ENCODE measurements at places on chromosomes 4 and X.

- no peak for DNase-seq
These were observed 67.6 kb downstream of the COX18 start for GRCh38 chr4:73001885-73002284.

GRCh38 chr4:157898836-157899605 is 273.8 kb downstream of the GASK1B start:
- DNase-seq: no peak

DNA sequence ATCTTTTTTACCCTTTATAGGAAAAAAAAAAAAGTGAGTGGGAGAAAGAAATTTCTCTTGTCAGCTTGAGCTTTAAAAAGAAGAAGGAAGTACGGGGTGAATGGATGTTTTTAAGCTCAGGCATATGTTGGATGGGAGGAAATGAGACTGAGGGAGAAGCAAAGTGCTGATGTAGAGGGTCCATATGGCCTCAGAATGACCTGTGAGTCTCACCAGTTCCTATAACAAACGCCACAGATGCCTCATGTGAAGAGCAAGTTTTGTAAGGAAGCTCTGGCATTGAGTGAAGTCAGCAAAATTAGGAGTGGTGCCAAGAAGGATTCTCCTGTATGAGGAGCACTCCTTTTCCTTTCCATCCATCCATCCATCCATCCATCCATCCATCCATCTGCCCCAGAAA is 214.6 kb downstream of the PTTG2 start:
- DNase-seq: no peak

- no peak for DNase-seq
These were observed 22.7 kb downstream of the F8A1 start for GRCh38 chrX:154908821-154909220.

GRCh38 chr4:140080883-140081282 is 73.1 kb downstream of the MAML3 start:
- no peak for DNase-seq

GRCh38 chr4:6227412-6228157 is 27.2 kb upstream of the JAKMIP1 start:
- DNase-seq: no peak

GRCh38 chr4:147599769-147600168 is 17.4 kb upstream of the TMEM184C start:
- no peak for DNase-seq
